Calu3 (cell line): ENCODE measurements at places on chromosomes 2 and 18. TPM values are rescaled to one million over a fixed set of nuclear protein-coding genes. Genes with fewer than 3 reads are reported as not detected.

DNA sequence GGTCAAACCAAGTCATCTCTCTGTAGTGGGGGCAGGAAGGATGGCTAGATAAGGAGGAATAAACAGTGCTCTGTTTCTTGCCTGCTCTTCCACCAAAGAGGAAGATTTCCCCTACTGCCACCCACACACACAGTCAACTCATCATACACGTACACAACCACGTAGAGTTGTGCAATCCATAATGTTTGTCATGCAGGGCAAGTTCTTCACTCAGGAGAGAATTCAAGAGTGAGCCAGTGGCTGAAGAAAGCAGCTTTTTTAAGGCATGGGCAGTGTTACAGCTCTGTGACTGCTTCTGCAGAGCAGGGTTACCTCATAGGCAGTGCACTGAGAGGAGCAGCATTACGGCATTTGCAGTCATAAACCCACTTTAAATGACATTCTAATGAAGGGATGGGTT lies 283.0 kb downstream of the RND3 start:
- H3K4me1 ChIP-seq = peaks cover 9% of the 10 kb centered on the region
- H3K36me3 ChIP-seq = no peaks in the 10 kb centered on the region
- H3K4me3 ChIP-seq = no peak overlapping the region
- no peak for DNase-seq
- H3K27me3 ChIP-seq = no peaks in the 10 kb centered on the region
- H3K27ac ChIP-seq = no peak overlapping the region

DNA sequence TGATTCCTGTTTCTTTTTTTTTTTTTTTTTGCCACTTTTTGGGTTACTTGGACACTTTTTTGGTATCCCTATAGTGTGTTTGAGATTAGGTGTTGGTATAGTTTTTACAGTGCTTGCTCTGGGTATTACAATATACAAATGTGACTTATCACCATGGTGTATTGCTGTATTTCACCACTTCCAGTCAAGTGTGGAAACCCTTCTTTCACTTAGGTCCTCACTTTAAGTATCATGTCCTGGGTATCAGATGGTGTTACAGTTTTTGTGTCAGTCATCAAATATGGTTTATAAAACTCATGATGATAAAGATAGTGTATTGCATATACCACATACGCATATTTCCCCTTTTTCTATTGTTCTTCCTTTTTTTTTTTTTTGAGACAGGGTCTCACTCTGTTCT lies 1.8 kb downstream of the ATP9B start:
- peak overlapping the region; percentile 65 for H3K4me3 ChIP-seq
- no peaks in the 10 kb centered on the region for H3K4me1 ChIP-seq
- peaks cover 23% of the 10 kb centered on the region for H3K27me3 ChIP-seq
- no peak for DNase-seq
- no peak overlapping the region for H3K27ac ChIP-seq
- peaks cover 29% of the 10 kb centered on the region for H3K36me3 ChIP-seq

GRCh38 chr2:23571527-23572282 lies 186.7 kb downstream of the KLHL29 start:
- no peaks in the 10 kb centered on the region for H3K36me3 ChIP-seq
- H3K27ac ChIP-seq = no peak overlapping the region
- H3K4me3 ChIP-seq = no peak overlapping the region
- H3K27me3 ChIP-seq = no peaks in the 10 kb centered on the region
- no peak for DNase-seq

GRCh38 chr2:185522472-185522871 lies 216.1 kb upstream of the FSIP2 start:
- no peak overlapping the region for H3K4me3 ChIP-seq
- no peak overlapping the region for H3K27ac ChIP-seq
- no peaks in the 10 kb centered on the region for H3K27me3 ChIP-seq
- DNase-seq = no peak
- no peaks in the 10 kb centered on the region for H3K36me3 ChIP-seq
- no peaks in the 10 kb centered on the region for H3K4me1 ChIP-seq

- peaks cover 35% of the 10 kb centered on the region for H3K4me1 ChIP-seq
- peak overlapping the region; percentile 64 for H3K27ac ChIP-seq
- no peak for DNase-seq
- H3K27me3 ChIP-seq = no peaks in the 10 kb centered on the region
- peaks cover 16% of the 10 kb centered on the region for H3K36me3 ChIP-seq
Observed at GRCh38 chr18:50307400-50307737, 19.9 kb upstream of the CXXC1 start.

DNA sequence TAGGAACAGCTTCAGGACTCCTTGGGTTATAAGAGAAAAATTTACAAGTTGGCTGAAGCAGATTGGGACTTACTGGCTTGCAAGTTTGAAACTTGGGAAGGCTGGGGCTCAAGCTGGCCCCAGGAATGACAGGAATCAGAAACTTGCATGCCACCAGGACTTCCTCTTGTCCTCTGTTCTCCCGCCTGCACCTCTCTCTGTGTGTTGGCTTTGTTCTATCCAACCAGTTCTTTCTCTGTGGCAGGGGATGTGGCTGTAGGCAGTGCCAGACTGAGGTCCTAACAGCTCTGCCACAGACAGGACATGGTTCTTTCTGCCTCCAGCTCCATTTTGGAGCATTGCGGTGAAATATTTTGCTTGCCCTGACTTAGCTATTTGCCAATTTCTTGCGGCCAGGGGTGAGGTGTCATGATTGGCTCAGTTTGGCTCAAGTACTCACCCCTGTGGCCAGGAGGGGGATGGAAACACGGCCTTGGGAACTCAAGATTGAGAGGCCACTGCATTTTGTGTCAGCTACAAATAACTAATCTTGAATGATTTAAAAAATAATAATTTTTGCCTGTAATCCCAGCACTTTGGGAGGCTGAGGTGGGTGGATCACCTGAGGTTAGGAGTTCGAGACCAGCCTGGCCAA lies 48.9 kb downstream of the MEP1B start:
- no peaks in the 10 kb centered on the region for H3K4me1 ChIP-seq
- no peaks in the 10 kb centered on the region for H3K36me3 ChIP-seq
- no peak overlapping the region for H3K4me3 ChIP-seq

DNA sequence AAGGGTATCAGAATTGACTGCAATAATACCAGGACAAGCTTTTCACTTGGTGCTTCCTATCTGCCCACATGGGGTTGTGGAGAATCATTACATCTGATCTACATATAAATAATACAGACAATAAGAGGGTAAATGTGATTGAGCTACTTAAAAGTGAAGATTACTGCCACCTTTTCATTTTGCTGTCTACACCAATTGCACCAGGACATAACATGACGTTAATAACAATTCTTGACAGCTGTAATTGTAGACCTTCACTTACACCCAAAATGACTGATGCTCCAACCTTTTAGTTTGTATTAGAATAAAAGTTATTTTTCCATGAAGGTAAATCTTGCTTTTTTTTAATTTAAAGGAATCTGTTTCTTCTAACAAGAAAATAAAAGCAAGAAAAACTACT lies 36.5 kb upstream of the TTN start:
- no peak overlapping the region for H3K4me3 ChIP-seq
- no peaks in the 10 kb centered on the region for H3K4me1 ChIP-seq

DNA sequence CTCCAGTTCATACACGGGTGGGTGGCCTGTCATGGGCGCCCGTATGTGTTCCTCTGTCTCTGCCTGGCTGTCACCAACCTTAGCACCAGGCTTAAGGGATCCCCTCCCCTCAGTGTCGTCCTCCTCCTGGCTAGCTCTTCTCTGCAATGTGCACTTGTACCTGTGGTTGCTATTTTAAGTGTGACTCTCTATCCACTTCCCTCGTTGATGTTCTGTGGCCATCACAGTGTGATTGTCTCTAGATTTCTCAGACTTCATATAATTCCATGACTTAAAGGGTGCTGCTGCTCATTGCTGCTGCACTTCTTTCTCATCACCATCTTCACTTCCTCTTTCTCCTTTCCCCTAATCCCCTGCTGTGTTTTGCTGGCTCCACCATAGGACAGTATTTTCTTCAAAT lies 143.4 kb downstream of the EML6 start:
- no peaks in the 10 kb centered on the region for H3K27me3 ChIP-seq
- no peaks in the 10 kb centered on the region for H3K4me1 ChIP-seq
- no peak overlapping the region for H3K27ac ChIP-seq
- no peak overlapping the region for H3K4me3 ChIP-seq
- no peak for DNase-seq

DNA sequence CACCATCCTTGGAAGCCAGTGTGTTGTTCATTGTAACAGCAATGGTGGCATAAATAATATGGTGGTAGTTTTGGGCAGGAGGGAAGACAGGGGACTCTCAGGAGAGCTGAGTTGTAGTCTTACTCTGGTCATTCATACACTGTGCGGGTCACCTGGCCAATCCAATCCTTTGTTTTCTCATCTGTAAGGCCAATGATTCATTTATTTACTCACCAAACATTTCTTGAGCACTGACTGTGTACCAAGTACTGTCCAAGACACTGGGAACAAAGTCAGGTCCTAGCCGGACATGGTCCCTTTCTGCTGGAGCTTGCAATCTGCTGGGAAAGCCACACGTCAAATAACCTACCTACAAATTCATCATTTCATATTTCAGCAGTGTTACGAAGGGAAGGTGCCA lies 302.7 kb downstream of the CYP26B1 start:
- no peak for DNase-seq
- H3K4me3 ChIP-seq = no peak overlapping the region
- no peaks in the 10 kb centered on the region for H3K36me3 ChIP-seq

GRCh38 chr18:69948919-69949537 lies 1.4 kb upstream of the CD226 start:
- no peaks in the 10 kb centered on the region for H3K4me1 ChIP-seq
- H3K27ac ChIP-seq = no peak overlapping the region
- no peak for DNase-seq
- H3K36me3 ChIP-seq = no peaks in the 10 kb centered on the region
- H3K4me3 ChIP-seq = no peak overlapping the region
- H3K27me3 ChIP-seq = no peaks in the 10 kb centered on the region

GRCh38 chr2:235937526-235937925 lies 230.7 kb downstream of the GBX2 start:
- no peaks in the 10 kb centered on the region for H3K27me3 ChIP-seq
- peaks cover 5% of the 10 kb centered on the region for H3K36me3 ChIP-seq
- no peak overlapping the region for H3K27ac ChIP-seq
- no peak for DNase-seq

GRCh38 chr18:10776493-10776892 lies 250.7 kb downstream of the NAPG start:
- H3K4me1 ChIP-seq = no peaks in the 10 kb centered on the region
- no peaks in the 10 kb centered on the region for H3K36me3 ChIP-seq
- peaks cover 66% of the 10 kb centered on the region for H3K27me3 ChIP-seq
- H3K27ac ChIP-seq = no peak overlapping the region

DNA sequence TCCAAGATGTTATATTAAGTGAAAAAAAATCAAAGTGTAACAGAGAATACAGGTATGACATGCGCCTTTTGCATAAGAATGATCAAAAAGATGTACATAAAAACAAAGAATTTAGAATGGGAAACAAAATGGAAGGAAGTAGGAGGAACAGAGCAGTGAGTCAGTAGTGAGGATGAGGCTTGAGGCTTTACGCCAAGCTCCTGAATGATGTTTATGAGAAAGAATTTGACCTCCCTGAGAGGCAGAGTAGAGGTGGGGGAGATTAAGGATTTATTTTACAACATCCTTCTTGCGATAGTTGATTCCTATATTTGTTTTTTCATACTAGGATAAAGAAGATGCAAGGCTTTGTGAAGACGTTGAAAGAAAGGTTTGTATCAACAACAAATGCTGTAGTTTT lies 81.4 kb downstream of the DCDC2C start:
- no peaks in the 10 kb centered on the region for H3K4me1 ChIP-seq
- H3K27ac ChIP-seq = no peak overlapping the region

- H3K4me3 ChIP-seq = no peak overlapping the region
- peaks cover 9% of the 10 kb centered on the region for H3K27me3 ChIP-seq
- no peaks in the 10 kb centered on the region for H3K36me3 ChIP-seq
- no peak overlapping the region for H3K27ac ChIP-seq
Observed at GRCh38 chr2:149313512-149313972, 16.8 kb upstream of the LYPD6 start.

Gene CCDC150
- 20.2 and 21.7 TPM in 2 replicates for total RNA-seq

Gene TBC1D8
- total RNA-seq = 17.0 and 25.3 TPM in 2 replicates
